ENCODE measurements at places on chromosomes 3 and 15. TPM values are rescaled to one million over a fixed set of nuclear protein-coding genes. Genes with fewer than 3 reads are reported as not detected.

- DNase-seq: no peak
These were observed 20.7 kb upstream of the GOLGA6C start for GRCh38 chr15:75237316-75237982.

The CFAP20DC gene
- total RNA-seq: 12.8 TPM

The ATP13A4 gene
- 0.30 TPM for total RNA-seq

The SCAMP2 gene
- total RNA-seq: 40.4 TPM

The PARP15 gene
- not detected for total RNA-seq
